ENCODE measurements at places on chromosomes 2 and 18. TPM values are rescaled to one million over a fixed set of nuclear protein-coding genes. Genes with fewer than 3 reads are reported as not detected.

TRAPPC8 gene
- total RNA-seq, result 70.1 TPM

DPYSL5 gene
- total RNA-seq, result 0.49 TPM

GKN2 gene
- not detected for total RNA-seq

- peak; percentile 13 for DNase-seq
These were observed 633 bp downstream of the KIAA1328 start for GRCh38 chr18:36829362-36830157.

MYCN gene
- 15.6 TPM for total RNA-seq

DNA sequence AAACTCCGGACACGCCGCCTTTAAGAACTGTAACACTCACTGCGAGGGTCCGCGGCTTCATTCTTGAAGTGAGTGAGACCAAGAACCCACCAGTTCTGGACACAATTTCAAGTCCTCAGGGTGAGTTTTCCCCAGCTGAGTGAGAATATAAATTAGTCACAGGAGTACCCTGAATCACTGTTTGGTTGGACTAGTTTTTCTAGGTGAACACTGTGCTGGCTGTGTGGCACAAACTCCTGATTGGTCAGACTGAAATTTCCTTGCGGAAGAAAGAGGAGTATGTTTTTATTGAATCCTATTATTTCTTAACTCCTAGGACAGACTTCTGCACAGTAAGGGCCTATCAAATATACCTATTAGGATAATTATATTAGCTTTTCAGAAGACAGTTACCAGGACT is 288.1 kb upstream of the UBE2E3 start:
- no peak for DNase-seq

DNA sequence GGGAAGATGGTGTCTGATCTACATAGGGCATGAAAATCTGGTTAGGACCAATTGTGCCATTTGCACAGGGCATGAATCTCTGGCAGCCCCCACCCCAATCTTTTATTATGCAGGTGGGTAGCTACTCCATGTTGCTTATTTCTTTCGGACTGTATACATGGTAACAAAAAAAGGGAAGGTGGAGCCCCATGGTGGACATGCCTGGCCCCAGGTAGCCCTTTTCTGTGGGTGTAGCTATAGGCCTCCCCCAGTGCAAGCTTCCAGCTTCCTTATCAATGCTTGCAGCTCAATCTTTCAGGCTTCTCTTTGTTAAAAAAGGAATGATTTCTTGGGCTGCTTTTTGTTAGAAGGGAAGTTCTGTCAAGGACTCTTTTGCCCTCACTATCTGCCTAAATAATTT is 14.3 kb upstream of the UXS1 start:
- DNase-seq, result no peak

GRCh38 chr2:134129900-134130537 is 123.9 kb upstream of the MGAT5 start:
- DNase-seq, result no peak

SPATA3 gene
- total RNA-seq, result not detected

DNA sequence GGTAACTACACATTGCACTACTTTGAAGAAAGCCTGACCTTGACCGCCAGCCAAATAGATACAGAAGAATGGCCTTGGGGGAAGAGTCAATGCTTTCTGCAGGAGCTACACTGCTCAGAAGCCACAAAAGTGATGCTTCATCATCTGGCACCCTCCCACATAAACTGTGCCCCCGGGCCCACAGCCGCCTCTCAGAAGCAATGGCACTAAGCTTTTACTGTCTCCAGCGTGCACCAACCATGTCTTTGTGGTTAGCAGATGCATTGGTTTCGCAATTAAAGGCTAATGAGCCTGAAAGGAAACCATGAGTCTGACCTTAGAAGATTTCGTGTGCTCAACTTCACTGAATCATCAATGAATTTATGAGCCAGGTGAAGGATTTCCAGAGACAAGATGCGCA is 209.4 kb upstream of the TRIB2 start:
- no peak for DNase-seq

GRCh38 chr18:12839526-12840196 is 44.4 kb downstream of the PTPN2 start:
- no peak for DNase-seq

RESP18 gene
- total RNA-seq, result not detected

DNA sequence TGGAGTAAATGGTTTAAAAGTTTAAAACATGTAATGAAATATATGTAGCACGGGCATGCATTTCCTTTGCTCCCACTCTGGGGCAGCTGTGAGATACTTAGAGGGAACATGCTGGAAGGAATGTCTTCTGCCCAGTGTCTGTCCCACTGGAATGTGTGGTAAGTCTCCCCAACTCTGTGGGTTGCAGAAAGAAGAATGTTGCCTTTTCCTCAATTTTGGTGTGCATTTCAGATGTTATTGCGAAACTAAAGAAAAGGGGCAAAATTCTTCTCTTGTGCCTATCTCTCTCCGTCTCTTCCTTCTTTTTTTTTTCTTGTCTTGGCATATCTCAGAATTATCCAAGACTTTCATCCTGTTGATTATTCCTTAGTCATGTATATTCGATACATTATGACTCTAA is 201.1 kb downstream of the SH3RF3 start:
- DNase-seq, result no peak

GRCh38 chr2:37357069-37357468 is 12.6 kb downstream of the QPCT start:
- DNase-seq, result peak; percentile 40

DNER gene
- 3.3 TPM for total RNA-seq

DNA sequence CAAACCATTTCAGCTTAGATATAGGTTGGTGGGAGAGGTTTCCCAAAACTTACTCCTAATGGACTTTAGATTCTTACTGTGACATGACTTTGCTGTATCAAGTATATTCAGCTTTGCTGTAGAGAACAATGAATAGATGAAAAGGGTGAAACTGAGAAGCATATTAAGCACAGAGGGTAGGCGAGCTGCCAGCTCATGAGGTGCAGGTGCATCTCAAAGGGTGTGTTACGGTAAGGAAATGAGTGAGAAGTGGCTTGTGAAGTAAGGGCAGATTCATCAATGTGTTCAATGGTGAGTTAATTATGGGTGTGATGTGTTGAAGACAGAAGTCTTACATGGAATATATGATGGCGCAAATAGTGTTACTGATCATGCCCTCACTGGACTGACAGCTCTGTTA is 49.3 kb downstream of the CD8B2 start:
- no peak for DNase-seq

DNA sequence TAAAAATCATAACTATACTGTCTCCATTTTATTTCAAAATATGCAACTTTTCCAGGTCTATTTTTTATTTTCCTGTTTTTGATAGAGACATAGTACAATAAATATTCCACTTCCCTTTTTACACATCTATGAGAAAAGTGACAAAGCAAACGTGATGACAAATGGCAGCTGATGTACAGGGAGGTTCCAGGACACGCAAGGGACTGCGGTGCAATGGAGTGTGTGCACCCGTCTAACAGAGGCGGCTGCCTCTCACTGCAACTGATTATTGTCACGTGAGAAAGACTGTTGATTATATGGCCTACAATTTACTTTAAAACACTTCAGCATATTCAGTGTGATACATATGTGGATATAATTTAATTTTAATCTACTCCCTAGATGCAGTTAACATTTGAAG is 142.6 kb downstream of the LRRC30 start:
- no peak for DNase-seq

RNF144A gene
- total RNA-seq, result 15.3 TPM

SERPINB10 gene
- 3.9 TPM for total RNA-seq

- DNase-seq, result no peak
These were observed 1.5 kb upstream of the TFCP2L1 start for GRCh38 chr2:121286506-121286905.

LOXHD1 gene
- total RNA-seq, result 2.8 TPM

KLF7 gene
- total RNA-seq, result 13.6 TPM

DNA sequence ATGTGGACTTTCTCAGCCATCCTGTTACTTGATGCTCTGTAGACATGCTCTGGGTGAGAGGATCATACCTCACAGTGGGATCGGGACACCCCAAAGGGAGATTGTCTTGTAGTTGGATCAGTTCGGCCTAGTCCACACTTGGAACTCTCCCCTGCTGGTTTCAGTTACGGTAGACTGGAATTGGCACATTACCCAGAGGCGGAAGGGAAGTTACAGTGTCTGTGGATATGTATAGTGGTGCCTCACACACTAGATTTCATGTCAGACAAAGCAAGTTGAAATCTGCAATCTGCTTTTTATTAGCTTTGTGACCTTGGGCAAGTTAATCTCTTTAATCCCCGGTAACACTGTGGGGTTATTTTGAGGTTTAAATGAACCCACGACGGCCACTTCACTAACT is 16.2 kb upstream of the CTAGE1 start:
- DNase-seq, result no peak

- no peak for DNase-seq
These were observed 105.6 kb downstream of the HNRNPLL start for GRCh38 chr2:38496927-38497669.

DNA sequence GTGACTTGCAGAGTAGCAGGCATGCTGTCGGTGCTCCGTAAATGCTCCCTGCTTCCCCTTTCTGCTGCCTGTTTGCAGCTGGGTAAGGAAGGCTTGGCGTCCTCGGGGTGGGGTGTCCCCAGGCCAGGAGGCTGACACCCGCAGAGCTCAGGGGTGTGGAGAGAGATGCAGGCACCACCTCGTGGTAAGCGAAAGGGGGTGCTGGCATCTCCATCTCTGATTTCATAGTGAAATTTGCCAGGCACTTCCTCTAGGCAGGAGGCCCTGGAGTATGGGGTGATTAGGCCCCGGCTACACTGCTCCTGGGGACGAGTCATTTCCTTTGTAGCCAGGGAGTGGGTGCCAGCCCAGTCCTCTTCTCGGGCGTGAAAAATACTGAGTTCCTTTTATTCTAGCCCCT is 160.4 kb downstream of the KLHL29 start:
- no peak for DNase-seq

DNA sequence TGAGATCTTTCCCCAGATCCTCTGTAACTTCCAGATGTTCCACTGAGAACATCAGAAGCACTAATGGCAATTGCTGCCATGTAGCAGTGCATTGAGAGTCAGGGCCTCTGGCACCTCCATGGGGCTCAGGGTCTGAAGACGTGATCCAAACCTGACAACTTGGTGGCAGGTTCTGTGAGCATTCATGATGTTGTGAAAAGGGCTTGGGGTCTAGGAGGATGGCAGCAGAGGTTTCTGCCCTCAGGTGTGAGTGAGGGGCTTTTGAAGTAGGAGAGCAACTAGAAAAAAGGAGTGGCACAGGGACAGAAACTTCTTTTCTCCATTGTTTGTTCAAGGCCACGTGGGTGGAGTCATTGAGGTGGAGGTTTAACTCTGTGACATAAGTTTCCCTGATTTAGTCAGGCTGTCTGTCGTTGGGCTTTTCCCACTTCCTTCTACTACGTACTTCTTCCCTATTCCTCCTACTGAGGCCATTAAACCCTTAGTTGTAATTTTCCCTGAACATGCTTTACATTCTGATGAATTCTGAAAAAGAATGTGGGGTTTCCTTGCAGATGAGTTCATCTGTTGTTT is 13.1 kb downstream of the CFLAR start:
- no peak for DNase-seq

DNA sequence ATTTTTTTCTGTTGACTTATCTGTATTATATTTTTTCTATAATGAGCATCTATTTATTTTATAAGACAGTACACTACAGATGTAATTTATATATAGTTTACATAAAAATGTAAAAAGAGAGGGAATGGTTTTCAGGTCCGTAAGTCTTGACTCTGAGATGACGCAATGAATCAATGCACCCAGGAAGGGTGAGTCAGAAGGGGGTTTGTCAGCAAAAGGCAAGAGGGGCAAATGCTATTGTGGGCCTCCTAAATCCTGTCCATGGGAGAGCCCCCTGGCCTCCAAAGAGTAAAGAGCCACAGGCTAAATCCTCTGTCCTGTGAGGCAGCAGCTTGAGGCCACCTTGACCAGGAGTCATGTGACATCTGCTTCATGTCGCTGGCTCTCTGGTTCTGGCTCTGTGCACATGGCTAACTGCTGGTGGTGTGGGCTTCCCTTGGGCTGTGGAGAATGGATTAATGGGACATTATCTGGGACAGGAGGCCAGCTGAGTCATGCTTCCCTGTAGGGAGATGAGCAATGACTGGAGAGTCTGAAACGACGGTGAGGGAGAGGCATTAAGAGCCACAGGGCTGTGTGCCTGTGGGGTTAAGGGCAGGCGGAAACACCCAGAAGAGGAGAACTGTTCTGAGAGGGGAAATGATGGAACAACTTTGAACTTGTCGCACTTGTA is 22.8 kb upstream of the ASB18 start:
- DNase-seq, result no peak

DNA sequence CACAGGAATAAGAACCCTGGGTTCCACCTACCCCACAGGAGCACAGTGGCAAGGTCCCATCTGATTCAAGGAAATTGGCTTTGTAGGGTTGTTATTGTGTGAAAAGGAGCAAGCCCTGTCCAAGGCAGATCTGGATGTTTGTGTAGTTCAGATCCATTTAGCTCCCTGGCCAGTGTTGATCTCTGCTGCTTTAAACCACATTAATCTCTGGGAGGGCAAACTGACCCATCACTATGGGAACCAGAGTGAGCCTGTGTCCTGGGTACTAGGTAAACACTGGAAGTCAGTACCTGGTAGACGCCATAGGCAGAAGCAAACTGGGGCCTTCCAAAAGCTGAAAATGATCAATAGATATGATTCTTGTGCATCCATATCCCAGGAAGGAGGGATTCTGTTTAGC is 271.5 kb upstream of the EPAS1 start:
- no peak for DNase-seq

PLB1 gene
- total RNA-seq, result 7.2 TPM

SLC5A7 gene
- total RNA-seq, result 0.10 TPM

- DNase-seq, result no peak
These were observed 350.5 kb downstream of the CCDC85A start for GRCh38 chr2:56534321-56534720.

DNA sequence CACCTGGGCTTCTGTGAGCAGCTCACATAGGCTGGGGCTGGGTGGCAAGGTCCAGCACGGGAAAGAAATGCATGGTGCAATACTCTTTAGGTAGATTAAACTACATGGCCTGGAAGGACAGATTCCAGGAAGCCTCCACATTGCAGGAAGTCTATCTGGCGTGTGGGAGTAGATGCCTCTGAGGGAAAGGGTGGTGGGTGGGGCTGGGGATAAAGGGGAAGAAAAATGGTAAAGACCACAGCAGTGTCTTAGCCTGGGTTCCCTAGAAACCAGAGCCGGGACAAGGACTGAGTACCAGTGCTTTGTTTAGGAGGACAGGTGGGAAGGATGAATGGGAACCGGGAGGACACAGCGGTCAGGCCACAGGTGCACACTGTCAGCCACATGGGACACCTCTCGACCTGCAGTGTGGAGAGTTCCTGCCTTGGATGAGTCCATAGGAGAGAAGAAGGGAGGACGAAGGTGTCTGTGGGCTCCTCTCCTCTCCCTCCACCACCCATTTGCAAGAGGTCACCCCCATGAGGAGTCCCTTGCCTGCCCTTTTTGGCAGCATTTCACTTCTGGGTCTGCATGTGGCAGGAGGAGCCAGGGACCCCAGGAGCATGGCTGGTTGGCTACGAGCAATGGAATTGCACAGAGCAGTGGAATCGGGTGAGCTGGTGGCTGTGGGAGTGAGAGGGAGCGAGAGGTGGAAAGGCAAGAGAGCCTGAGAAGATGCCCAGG is 91.5 kb upstream of the HS6ST1 start:
- no peak for DNase-seq

GRCh38 chr2:146874260-146874658 is 970.6 kb upstream of the ACVR2A start:
- no peak for DNase-seq
